ENCODE measurements at places on chromosomes 5 and 9.

- no peak for DNase-seq
Measured at GRCh38 chr9:110555551-110556331, 23.8 kb downstream of the SVEP1 start.

GRCh38 chr5:169190849-169191248, 110.1 kb downstream of the SLIT3 start:
- DNase-seq: no peak

GRCh38 chr9:129840034-129840433, 4.8 kb downstream of the USP20 start:
- DNase-seq: peak; percentile 69

GRCh38 chr5:141420855-141421488, at the start of gene PCDHGA11:
Gene PCDHGA11, plus strand, starts transcription at chr5:141421051. Its CDS starts 177 bp downstream, at chr5:141421228.
- DNase-seq: no peak

DNA sequence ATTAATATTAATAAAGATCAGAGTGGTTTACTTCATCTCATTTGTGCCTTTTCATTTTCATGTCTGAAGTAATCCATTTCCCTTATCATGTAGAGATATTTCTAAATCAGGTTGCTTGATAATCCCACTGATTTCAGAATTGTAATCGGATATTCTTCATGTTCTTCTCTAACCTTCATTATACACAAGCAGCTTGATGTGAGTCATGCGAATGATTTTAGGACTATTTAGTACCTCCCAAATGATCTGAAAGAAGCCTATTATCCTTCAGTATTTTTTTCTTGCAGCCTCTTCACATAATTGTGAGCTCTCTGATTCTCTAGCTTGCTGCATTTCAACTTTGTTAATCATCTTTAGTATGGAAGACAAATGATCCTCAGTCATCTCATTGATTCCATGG, 182.0 kb downstream of the GIN1 start:
- no peak for DNase-seq

GRCh38 chr9:69283003-69283402, 42.0 kb upstream of the ENTREP1 start:
- DNase-seq: no peak

- no peak for DNase-seq
Measured at GRCh38 chr9:79700607-79701360, 129.0 kb downstream of the TLE4 start.

GRCh38 chr5:40797273-40798011, 732 bp downstream of the PRKAA1 start:
- DNase-seq: peak; percentile 88

- no peak for DNase-seq
Measured at GRCh38 chr5:180083529-180084060, 12.0 kb upstream of the RNF130 start.

DNA sequence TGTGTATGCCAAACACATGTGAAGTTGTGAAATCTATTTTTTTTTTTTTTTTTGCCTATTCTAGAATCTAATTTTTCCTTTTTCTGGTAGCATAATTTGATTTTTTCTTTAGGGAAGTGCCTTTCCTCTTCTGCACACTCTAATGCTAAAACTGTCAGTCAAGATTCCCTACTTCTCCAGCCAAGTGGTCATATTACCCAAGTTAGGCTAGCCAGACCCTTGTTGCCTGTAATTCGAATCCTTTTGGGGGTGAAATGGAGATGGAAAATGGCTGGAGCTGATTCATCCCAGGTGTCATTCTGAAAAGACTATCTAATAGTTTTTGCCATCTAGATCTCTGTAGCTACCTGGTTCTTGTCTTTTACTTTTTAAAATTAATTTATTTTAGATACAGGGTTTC, 24.8 kb upstream of the UBAP1 start:
- DNase-seq: no peak

GRCh38 chr9:114030364-114030763, 47.7 kb downstream of the AMBP start:
- DNase-seq: no peak

GRCh38 chr9:107313555-107314096, 30.5 kb downstream of the RAD23B start:
- DNase-seq: no peak

GRCh38 chr9:38079461-38080031, 10.5 kb upstream of the SHB start:
- no peak for DNase-seq

DNA sequence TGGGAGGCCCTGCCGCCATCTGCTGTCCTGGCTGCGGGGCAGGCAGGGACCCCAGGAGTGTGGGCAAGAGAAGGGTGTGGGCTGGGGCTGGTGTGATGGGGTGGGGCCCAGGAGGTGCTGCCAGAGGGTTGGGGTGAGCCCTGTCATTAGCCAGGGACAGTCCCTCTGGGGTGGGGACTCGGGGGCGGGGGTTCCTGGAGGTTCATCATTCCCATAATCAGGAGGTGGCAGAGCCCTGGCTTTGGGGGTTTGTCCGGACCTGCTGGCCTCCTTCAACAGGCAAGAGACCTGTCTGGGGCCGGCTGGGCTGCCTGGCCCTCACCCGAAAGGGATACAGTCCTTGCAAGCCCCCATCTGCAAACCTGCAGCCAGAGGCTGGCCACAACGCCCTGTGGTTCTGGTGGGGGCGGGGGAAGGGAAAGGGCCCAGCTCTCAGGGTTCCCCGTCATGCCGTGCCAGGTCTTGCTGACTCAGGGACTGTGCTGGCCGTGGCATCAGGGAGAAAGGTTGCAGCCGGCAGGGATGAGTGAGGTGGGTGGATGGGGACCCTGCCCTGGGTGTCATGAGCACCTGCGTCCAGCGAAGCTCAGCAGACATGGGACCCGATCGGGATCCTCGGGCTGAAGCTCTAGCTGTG, 65.2 kb downstream of the MRPL36 start:
- DNase-seq: no peak
